ENCODE measurements at places on chromosomes 11 and 22.

GRCh38 chr22:37314315-37315074, 32.2 kb downstream of the CYTH4 start:
- DNase-seq = no peak

- DNase-seq = no peak
Measured at GRCh38 chr11:132859306-132859705, 673.0 kb downstream of the OPCML start.

DNA sequence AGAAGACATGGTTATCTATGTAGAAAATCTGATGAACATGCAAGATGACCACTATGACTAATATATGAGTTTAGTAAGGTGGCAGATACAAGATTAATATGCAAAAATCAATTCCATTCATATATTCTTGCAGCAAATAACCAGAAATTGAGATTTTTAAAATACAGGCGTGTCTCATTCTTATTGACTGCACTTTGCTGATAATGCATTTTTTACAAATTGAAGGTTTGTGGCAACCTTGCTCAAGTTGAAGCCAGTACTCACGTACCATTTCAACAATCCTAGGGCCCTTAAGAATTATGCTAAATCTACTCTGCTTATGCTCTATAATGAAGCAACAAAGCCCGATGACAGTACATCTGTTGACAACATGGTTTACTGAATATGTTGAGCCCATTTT, 104.6 kb downstream of the KCNQ1OT1 start:
- DNase-seq = no peak

GRCh38 chr22:33130473-33130872, 72.3 kb upstream of the SYN3 start:
- no peak for DNase-seq

GRCh38 chr11:66728038-66728692, 851 bp downstream of the SPTBN2 start:
- DNase-seq = no peak

DNA sequence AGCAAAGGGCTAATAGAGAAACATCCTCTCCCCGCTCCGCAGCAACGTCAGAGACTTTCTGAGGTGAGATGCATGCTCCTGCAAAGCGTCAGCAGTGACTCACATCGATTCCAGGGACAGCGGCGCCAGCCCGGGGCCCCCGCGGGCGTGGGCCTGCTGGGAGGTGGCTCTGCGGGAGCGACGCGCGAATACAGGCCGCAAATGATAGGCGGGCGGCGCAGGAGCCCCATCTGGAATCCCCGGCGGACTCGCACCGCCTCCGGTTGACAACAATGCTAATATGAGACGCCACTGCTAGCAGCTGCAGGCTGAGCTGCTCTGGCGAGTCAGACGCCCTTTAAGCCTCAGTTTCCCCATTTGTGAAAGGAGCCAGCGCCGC, 557 bp downstream of the RANGAP1 start:
- peak; percentile 77 for DNase-seq

DNA sequence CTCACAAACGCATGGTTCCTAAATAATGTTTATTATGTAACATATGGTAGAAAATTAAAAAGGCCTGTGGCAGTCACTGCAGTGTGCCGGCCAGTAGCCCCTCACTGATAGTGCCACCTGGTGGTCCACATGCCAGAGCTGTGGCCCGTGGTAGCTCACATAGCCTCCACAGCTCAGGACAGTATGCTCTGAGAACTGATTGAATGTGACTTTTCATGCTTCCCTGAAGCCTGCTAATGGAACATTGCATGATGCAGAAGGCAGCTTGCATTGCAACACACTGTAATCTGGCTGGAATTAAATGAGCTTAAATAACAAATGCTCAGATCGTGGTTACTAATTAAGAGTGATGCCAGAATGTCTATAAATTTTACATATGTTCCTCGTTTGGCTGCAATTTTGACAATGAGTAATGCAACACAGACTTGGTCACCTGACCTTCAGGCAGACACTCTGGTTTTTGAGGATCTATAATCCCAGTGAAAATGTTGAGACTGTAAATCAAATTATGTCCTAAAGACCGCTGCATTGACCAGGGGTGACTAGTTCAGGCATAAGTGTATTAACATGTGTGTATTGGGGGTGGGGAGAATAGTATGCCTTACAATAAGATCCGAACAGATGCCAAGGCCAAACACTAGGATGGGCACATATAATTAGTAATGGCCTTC, 566.4 kb downstream of the METTL15 start:
- DNase-seq = no peak

DNA sequence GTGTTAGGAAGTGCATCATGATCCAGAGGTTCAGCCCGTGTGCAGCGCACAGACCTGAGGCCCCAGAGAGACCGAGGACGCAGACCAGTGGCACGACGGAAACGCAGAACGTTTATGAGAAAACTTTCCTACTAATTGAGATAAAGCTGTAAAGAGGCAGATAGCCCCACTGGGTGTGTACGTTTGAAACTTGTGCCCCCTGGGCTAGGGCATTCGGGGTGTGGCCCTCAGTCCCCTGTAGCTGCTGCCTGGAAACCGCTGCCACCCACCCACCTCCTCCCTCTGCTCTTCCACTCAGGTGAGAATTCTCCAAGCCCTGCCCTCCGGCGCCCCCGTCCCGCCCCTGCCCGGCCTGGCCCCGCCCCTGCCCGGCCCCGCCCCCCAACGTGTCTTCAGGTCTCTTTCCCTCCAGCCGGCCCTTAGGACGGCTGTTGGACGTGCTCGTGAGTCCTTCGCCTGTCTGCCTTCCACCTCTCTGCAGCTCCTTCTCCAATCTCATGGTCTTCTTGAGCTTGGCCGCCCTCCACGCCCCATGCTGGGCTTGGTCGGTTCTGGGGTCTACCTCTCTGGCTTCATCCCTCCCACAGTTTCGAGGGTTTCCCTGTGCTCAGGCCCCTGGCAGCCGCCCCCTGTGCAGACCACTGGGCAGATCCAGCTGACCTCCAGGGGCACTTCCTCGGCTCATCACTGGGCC, 12.1 kb downstream of the MAPK8IP2 start:
- no peak for DNase-seq

DNA sequence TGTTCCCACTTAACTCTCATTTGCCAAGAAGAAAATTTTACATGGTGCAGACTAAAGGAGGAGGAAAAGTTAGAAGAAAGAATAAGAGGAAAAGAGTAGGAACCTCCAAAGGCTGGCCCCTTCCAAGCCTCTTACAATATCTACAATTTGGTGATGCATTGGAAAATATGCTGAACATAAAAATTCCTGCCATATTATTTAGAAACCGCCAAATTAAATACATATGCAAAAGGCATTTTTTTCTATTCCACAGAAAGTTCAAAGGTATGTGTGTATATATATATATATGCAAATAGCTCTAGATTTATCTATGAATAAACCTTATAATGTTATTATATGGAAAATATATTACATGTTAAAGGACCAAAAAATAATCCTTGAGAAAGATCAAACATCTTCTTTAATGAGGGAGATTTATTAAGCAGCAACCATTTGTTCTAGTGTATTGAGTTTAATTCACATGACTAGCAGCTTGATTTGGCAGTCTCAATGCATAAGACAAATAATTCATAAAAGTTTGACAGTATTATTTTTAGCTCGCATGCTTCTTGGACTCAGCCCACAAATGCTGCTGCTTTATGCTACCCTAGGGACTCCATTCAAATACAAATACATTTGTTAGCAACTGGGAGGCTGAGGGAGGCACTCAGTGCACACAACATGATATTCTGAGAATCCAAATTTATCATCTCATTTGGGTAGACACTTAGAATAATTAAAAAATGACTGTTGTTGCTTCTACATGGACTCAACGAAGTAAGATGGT, 184.9 kb downstream of the SBF2 start:
- no peak for DNase-seq

DNA sequence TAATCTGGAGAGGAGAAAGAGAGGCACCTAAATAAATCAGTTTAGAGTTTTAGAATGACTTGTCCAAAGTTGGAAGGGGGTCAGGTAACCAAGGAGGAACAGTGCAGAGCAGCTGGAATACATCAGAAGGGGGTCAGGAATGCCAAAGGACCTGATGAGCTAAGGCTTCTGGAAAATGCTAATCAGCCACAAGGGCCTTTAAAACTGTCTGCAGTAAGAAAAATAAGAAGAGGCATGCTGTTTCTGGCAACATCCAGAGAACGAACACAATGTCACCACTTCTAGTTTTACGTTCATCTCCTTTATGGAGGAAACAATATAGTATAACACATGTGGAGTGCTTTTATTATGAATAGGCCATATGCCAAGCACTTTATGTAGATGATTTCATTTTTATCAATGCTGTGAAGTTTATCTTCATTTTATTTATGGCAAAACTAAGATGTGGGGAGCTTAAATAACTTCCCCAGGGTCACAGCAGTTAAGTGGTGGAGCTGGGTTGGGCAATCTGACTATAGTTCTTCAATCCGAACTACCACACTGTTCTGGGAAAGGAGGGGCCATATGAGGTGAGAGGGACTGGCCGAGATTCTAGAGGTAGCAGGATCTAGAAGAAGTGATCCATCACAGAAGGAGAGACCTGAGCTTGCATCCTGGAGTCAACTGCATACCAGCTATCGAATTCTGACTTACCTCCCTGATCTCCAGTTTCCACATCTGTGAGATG, 22.6 kb downstream of the ACO2 start:
- DNase-seq = no peak

DNA sequence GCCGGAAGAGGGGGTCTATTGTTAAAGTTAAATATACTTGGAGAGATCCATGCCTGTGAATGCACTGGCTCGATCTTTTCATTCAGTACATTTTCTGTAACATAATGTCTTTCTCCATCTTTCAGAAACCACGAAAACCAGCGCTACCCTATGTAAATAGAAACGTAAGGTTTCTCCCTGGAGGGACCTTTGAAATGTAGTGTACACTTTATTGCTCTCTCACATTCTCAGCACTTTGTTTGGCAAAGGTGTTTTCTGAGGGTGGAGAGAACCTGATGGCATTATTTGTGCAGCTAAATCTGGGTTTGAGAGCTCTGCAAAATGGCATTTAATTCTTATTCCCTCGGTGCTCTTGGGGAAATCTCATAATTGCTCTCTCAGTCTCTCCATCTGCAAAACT, 468.4 kb downstream of the NELL1 start:
- no peak for DNase-seq

- no peak for DNase-seq
Measured at GRCh38 chr22:20236052-20236717, 31.9 kb downstream of the RTN4R start.

DNA sequence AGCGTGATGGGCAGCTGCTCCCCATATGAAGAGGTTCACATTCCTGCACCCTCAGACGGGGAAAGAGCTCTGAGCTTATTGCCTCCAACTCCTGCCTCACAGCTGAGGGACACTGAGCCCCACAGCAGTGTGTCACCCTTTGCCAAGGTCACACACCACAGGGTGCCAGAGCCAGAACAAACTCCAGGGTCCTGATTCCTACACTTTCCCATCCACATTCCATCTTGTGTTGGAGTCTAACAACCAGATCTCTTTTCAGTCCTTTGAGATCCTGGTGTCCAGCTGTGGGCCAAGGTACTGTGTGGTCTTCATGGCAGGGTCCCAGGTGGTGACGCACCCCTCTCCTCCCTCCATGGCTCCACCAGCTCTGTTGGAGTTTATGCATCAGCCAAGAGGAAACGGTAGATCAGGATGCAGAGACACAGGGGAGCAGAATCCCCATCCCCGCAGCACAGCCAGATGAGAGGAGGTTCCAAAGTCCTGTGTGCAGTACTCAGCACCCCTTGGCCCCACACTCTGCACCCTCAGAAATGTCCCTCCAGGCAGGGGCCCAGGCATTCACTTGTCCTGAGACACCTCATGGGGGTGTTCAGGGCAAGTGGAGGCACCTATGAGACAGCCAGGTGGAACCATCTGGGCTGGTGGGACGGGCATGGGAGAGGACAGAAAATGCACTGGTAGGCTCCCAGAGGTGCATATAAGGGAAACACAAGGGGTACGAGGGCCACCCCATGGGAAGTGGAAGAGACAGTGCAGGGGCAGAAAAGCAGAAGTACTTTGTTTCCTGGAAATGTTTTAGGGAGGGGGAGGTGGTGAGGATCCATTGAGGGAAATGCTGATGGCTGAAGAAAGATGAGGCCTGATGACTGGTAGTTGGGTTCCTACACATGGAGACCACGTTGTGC, 32.6 kb upstream of the GNAZ start:
- no peak for DNase-seq

DNA sequence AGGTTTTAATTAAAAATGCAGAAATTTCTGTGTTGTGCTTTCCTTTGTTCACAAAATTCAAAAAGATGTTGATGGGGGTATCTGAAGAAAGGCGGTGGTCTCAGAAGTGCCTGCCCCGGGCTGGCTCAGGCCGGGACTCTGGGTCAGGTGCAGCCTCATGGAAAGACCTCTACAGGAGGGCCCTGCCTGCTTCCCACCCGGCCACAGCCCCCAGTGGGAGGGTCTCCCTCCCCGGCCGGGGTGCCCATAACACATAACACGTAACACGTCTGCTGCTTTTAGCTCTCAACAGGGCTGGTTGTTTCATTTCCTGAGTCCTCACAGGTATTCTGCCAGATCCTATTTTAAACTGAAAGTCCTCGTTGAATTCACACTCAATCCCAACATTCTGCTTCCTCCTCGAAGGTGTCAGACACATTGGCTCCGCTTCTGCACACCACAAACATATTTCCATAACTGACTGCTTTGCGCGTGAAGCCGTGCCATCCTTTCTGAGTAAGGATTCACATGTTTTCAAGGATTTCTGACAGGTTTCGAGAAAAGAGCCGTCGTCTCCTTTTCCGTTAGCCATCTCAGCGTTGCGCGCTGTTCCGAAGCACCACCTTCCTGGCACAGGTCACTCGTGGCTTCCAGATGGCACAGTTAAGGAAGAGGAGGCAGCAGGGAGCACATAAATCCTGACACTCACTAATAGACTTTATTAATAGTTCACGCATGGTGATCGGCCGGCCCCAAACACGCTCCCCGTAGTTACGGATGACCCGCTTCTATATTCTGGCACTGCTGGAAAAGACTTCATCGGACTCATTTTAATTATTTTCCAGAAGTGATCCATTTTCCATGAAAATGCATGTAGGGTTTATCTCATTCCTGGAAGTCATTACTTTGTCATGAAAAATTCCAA, 569.3 kb downstream of the BRD1 start:
- DNase-seq = no peak

DNA sequence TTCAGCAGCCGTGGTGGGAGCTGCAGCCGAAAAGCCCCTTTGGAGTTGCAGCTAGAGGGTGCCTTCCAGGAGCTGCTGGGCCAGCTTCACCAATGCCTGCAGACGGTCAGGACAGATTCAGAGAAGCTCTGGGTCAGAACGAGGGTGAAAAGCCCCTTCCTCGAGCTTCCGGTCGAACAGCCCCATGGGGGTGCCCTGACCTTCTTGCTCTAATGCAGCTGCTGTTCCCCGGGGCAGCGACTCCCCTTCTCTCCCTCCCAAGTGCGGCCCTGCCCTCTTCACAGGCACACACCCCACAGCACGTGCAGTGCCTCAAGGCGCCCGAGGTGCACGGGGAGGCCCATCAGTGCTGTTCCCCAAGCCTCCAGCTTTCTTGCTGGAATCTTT, 9.6 kb upstream of the IFITM3 start:
- DNase-seq = no peak

Data from hematopoietic multipotent progenitor cell treated with erythropoietin and hydrocortisone succinate and interleukin-3 and kit ligand, for 15 days (in vitro differentiated cells).